ENCODE measurements at places on chromosomes 2 and 18. TPM values are rescaled to one million over a fixed set of nuclear protein-coding genes. Genes with fewer than 3 reads are reported as not detected.

GRCh38 chr2:197938555-197938954 is 134.2 kb downstream of the PLCL1 start:
- no peak overlapping the region for H3K27ac ChIP-seq
- no peaks in the 10 kb centered on the region for H3K36me3 ChIP-seq
- DNase-seq = no peak
- H3K4me3 ChIP-seq = no peak overlapping the region
- no peaks in the 10 kb centered on the region for H3K4me1 ChIP-seq

GRCh38 chr2:231708773-231709635 is 679 bp downstream of the PTMA start:
- peak overlapping the region; percentile 83 for H3K27ac ChIP-seq
- H3K36me3 ChIP-seq = peaks cover 11% of the 10 kb centered on the region
- no peaks in the 10 kb centered on the region for H3K27me3 ChIP-seq
- peak; percentile 46 for DNase-seq
- peaks cover 18% of the 10 kb centered on the region for H3K4me1 ChIP-seq

GRCh38 chr18:62396381-62396780 is 71.3 kb downstream of the TNFRSF11A start:
- no peak overlapping the region for H3K27ac ChIP-seq
- no peak overlapping the region for H3K4me3 ChIP-seq
- no peaks in the 10 kb centered on the region for H3K27me3 ChIP-seq
- no peak for DNase-seq

- no peaks in the 10 kb centered on the region for H3K4me1 ChIP-seq
- peak; percentile 71 for DNase-seq
- H3K4me3 ChIP-seq = no peak overlapping the region
- no peak overlapping the region for H3K27ac ChIP-seq
- peaks cover 1% of the 10 kb centered on the region for H3K27me3 ChIP-seq
- no peaks in the 10 kb centered on the region for H3K36me3 ChIP-seq
Measured at GRCh38 chr2:98385050-98385699, 38.9 kb downstream of the CNGA3 start.

DNA sequence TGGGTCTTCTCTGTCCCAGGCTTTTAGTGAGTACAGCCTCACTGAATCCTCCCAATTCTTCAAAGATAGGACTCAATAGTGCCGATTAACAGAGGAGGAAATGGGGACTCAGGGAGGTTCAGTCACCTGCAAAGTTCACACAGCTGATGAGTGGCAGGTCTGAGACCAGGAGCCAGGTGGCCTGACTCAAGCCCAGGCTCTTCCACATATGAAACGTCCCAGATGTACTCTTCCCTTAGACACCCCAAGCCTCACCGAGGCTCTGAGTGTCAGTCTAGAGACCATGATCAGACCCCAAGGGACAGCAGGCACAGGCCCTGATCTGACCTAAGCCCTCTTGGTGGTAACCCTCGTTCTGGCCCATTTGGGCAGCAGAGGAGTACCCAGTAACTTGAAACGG is 115.2 kb downstream of the INHBB start:
- DNase-seq = no peak
- H3K4me3 ChIP-seq = no peak overlapping the region
- H3K36me3 ChIP-seq = no peaks in the 10 kb centered on the region
- no peaks in the 10 kb centered on the region for H3K4me1 ChIP-seq
- H3K27ac ChIP-seq = no peak overlapping the region

GRCh38 chr2:36753706-36754221 is 57.3 kb downstream of the VIT start:
- peaks cover under 1% of the 10 kb centered on the region for H3K27me3 ChIP-seq
- peaks cover 6% of the 10 kb centered on the region for H3K4me1 ChIP-seq
- DNase-seq = peak; percentile 43
- no peaks in the 10 kb centered on the region for H3K36me3 ChIP-seq

DNA sequence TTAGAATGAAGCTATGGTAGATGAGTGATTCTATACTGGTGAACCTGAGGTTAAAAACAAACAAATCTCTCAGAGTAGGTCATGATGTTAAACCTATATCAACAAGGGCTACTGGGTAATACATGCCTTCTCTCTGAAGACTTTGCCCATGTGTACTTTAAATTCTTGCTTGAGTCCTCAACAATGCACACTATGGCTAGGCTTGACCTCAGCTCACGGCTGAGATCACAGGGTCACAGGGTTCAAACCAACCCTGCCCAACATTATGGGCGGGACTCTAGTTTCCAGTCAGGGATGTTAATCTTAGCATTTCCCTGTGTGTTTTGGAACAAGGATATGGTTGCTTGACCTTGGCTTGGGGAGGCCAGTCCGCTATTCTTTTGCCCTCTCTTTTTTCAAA is 7.7 kb downstream of the CD28 start:
- no peaks in the 10 kb centered on the region for H3K36me3 ChIP-seq
- DNase-seq = peak; percentile 55
- H3K27me3 ChIP-seq = no peaks in the 10 kb centered on the region
- peaks cover 12% of the 10 kb centered on the region for H3K4me1 ChIP-seq

DNA sequence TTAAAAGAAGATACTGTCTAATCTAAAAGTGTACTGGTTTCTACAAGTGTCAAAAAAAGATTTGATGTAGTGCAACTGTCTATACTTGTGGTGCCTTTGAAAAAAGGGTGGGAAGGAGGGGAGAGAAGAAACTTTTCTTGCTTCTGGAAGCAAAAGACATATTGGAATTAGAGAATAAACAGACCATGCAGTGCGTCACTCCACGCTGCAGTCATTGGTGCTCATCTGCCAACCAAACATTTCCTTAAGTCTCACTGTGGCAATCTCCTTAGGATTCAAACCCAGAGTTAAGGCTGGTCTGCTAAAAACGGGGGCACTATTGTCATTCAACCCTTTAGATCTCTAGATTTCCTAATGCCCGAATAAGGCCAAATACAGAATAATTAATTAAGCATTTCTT is 50.9 kb downstream of the PELI1 start:
- DNase-seq = no peak
- H3K27me3 ChIP-seq = no peaks in the 10 kb centered on the region
- no peak overlapping the region for H3K4me3 ChIP-seq
- no peaks in the 10 kb centered on the region for H3K4me1 ChIP-seq
- H3K36me3 ChIP-seq = peaks cover 16% of the 10 kb centered on the region
- H3K27ac ChIP-seq = no peak overlapping the region

GRCh38 chr2:216855079-216855478 is 4.8 kb downstream of the TNP1 start:
- no peaks in the 10 kb centered on the region for H3K27me3 ChIP-seq
- no peak overlapping the region for H3K4me3 ChIP-seq
- no peaks in the 10 kb centered on the region for H3K36me3 ChIP-seq
- no peak for DNase-seq
- no peaks in the 10 kb centered on the region for H3K4me1 ChIP-seq

GRCh38 chr2:209208211-209208610 is 215.6 kb upstream of the MAP2 start:
- DNase-seq = no peak
- H3K4me3 ChIP-seq = peak overlapping the region; percentile 63
- H3K4me1 ChIP-seq = no peaks in the 10 kb centered on the region
- no peak overlapping the region for H3K27ac ChIP-seq

DNA sequence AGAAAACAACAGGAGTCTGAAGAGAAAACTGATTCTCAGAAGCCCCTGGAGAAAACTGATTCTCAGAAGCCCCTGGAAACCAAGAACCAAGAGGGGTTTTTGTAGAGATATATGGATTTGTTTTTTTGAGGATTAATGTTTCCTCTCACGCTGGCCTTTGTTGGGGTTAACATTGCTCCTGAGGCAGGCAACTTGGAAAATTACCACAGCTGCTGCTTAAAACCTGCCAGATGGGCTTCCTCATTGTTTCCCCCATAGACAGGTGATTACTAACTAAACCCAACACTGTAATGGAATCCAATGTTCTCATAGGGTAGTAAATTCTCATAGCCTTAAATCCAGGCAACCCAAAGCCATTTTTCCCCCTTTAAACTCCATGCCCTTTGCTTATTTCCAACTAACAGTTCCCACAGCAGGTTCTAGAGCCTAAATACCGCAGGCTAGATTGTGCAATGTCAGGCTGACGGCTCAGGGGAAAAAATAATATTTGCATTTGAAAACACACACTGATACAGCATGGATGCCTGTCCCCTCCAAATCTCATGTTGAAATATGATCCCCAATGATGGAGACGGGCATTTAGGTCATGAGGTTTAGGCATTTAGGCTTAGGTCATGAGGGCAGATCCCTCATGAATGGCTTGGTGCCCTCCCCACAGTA is 272.3 kb upstream of the PKDCC start:
- no peak overlapping the region for H3K4me3 ChIP-seq
- no peaks in the 10 kb centered on the region for H3K27me3 ChIP-seq
- DNase-seq = no peak
- H3K27ac ChIP-seq = no peak overlapping the region
- H3K36me3 ChIP-seq = no peaks in the 10 kb centered on the region

The ANKRD62 gene
- not detected for total RNA-seq

The ATOH8 gene
- total RNA-seq = 12.7 TPM

The SATB2 gene
- total RNA-seq = 1.6 TPM

The LCT gene
- 0.07 TPM for total RNA-seq

The SRSF7 gene
- 202 TPM for total RNA-seq

The RNF152 gene
- 27.5 TPM for total RNA-seq

The DNAH7 gene
- 0.05 TPM for total RNA-seq

The GREB1L gene
- total RNA-seq = 0.76 TPM

Measured in endothelial cell of umbilical vein (primary cell).